ENCODE measurements at places on chromosomes 2 and 18.
A peak's percentile ranks its signal among the peaks of the same experiment; 100 is the strongest.

GRCh38 chr18:63152791-63153190, 166.8 kb downstream of the BCL2 start:
- no peak for DNase-seq

GRCh38 chr2:119487434-119488244, 36.6 kb downstream of the SCTR start:
- DNase-seq, result no peak

DNA sequence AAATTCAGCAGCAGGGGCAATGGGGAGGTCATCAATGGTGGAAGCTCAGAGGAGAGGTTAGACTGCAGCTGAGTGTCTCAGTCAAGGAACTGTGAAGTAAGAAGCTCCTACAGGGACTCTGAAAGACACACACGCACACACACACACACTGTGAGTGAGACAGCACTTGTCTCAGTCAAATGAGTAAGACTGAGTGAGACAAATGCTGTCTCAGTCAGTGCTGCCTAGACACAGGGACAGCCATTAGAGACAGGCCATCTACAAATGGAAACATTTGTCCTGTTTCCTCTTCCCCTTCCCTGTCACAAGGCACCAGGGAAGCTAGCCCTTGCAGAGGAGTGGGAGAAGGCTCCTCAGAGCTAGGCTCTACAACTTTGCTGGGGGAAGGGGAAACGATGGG, 577.4 kb upstream of the GCFC2 start:
- no peak for DNase-seq

DNA sequence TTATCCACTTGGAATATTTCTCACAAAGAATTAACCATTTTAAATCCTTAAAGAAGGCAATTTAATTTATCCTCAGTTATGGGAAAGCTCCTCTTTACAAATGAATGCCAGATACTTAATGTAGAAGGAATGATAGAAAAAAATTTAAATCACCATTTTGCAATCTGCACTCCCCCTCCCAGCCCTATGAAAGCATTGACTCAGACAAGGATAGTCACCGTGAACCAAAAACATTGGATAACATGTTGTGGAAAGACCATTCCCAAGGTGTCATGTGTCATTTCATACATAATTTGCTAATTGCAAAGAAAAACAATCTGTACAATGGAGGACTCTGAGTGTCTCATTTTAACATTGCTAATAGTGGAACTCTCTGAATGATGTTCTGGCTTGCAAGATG, 421.0 kb downstream of the TXNL1 start:
- no peak for DNase-seq

- DNase-seq, result no peak
Observed at GRCh38 chr2:10196110-10196892, 73.8 kb downstream of the RRM2 start.

DNA sequence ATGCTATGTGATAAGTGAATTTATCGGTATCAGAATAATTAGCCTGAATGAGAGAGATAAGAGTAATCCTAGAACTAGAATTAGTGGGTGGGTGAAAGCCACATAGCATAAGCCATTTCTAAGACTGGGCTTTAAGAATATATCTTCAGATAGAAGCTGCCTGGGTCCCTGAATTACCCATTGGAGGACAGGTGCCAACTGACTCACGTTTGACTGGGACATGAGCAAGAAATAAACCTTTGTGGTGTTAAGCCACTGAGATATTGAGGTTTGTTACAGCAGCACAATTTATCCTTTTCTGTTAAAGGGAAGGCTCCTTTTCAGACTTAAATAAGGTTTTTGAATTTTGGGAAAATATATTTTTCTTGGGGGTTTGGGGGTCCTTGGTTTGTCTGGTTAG, 95.9 kb downstream of the POLE4 start:
- DNase-seq, result no peak

- DNase-seq, result no peak
Observed at GRCh38 chr18:40109252-40110049, 1845.6 kb upstream of the PIK3C3 start.

GRCh38 chr2:144349674-144350073, 170.2 kb downstream of the ZEB2 start:
- DNase-seq, result no peak

DNA sequence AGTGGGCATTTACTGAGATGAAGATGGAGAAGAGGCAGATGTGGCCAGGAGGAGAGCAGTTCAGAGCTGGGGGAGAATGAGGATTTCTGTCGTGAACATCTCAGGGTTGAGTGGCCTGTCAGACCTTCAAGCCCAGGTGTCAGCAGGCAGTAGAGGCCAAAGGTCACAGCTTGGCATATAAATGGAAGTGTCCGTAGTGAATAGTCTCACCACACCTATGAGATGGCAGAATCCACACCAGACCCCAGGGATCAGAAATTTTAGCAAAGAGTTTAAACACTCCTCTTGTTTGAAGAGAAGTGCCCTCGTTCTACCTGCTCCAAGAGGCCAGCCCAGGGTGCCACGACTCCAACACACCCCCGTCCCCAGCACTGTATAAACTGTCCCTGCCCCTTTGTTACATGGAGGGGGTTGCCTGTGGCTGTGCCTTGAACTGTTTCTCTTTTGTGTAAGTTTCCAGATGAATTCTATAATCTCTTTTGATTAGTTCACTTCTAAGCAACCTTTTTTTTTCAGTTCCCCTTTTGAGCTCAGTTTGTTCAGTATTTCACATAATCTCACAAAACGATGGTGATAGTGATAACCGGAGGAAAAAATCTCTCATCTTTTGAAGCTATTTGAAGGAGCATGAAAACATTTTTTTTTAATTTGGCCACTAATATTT, 69.0 kb upstream of the TTC39C start:
- DNase-seq, result no peak

DNA sequence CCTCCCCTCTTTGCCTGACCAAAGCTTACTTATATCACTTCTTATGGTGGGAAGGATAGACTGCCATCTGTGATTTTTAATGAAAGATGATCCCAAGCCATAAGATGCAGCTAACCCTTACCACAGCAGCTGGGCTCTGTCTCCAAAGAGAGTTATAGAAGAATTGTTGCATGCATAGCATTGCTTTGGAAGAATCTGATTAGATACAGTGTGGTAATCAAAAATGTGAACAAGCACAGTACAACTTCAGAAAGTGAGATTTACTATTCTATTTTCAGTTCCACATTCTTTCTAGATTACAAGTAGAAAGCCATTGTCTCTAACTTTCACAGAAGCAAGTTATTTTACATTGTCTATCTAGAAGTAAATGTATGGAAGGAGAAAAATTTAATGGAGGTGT, 129.0 kb upstream of the ACVR2A start:
- DNase-seq, result peak; percentile 6

- no peak for DNase-seq
Observed at GRCh38 chr2:46304635-46305034, 7.4 kb downstream of the EPAS1 start.

DNA sequence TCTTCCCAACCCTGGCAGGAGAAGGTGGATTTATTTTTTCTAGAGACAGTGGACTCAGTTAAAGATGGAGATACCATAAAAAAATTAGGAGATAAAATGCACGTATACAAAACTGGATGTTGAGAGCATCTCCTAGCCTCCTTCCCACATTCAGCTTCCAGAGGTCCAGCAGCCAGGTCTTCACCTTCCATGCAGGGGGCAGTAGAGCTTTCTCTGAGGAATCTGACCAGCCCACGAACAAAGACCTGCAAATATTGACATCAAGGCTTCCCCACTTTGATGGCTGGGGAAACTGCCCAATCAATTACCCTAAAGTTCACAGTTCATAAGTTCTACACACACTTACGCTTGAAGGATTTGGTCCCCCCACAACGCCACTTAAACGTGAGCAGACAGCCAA, 24.5 kb downstream of the AQP4 start:
- no peak for DNase-seq

DNA sequence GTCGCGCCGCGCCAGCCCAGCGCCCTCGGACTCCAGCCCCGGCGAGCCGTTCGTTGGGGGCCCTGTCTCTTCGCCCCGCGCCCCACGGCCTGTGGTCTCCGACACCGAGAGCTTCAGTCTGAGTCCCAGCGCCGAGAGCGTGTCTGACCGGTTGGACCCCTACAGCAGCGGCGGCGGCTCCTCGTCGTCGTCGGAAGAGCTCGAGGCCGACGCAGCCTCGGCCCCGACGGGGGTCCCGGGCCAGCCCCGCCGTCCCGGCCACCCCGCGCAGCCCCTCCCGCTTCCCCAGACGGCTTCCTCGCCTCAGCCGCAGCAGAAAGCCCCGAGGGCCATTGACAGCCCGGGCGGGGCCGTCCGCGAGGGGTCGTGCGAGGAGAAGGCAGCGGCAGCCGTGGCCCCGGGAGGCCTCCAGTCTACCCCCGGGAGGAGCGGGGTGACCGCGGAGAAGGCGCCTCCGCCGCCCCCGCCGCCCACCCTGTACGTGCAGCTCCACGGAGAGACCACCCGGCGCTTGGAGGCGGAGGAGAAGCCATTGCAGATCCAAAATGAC, 1.4 kb downstream of the PHLPP1 start:
- no peak for DNase-seq

GRCh38 chr2:5121642-5122041, 570.5 kb upstream of the SOX11 start:
- no peak for DNase-seq

- no peak for DNase-seq
Observed at GRCh38 chr2:72841462-72842125, 15.8 kb upstream of the EXOC6B start.

- no peak for DNase-seq
Observed at GRCh38 chr2:202112041-202112440, 39.0 kb downstream of the KIAA2012 start.

DNA sequence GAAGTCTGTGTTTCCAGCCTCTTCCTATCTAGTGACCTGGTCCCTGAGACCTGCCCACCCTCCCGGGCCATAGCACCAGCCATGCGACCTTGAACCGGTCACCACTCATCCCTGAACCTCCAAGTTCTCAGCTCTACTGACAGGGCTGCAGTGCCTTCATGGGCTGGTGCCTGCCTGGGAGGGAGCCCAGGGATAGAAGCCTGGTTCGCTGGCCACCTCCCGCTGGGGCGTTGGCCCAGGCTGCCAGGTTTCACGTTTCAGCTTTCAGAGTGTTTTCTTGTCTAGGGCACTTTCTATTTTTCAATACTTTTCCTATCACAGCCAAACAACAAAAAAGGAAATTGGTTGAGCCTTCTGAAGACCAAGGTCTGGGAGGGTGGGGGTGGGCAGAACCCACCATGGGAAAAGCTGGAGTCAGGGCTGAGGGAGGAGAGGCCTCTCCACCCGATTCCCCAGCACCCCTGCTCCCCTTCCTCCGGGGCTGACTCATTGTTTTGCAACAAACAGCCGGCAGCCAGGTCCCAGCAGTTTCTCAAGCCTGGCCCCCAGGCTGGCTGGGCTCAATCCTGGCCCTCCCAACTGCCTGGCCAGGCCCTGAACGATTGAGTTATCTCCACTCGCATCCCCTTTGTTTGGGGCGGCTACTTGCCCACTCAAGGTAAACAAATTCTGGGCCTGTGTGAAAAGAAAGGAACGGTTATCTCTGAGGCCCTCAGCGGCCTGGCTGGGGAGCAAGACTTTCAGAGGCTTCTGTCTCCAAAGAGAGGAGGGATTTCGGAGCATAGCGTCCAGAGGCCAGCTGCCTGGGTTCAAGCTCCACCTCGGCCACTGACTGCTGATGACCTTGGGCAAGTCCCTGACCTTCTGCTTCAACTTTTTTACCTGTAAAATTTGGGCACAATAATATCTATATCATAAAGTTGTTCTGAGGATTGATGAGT, 47.5 kb downstream of the ZFP36L2 start:
- DNase-seq, result peak; percentile 71

GRCh38 chr2:99354070-99354469, 16.9 kb downstream of the EIF5B start:
- DNase-seq, result peak; percentile 32

DNA sequence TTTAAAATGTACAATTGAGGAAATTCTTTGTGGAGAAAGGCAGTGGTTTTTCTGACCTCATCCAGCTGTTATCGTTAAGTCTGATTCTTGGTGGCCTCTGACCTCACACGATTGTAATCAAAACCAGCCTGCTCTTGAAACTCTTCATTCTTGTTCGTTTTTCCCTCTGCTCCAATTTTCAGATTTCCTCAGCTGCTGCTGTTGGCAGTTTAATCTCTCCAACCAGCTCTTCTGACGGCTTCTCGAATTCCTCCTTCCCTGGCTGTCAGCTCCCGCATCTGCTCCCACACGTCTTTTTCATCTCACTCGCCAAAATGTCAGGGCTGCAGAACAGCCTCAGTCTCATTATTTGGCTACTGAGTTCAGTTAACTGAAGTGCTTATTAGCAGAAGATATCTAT, 136.1 kb downstream of the DCDC2C start:
- no peak for DNase-seq

DNA sequence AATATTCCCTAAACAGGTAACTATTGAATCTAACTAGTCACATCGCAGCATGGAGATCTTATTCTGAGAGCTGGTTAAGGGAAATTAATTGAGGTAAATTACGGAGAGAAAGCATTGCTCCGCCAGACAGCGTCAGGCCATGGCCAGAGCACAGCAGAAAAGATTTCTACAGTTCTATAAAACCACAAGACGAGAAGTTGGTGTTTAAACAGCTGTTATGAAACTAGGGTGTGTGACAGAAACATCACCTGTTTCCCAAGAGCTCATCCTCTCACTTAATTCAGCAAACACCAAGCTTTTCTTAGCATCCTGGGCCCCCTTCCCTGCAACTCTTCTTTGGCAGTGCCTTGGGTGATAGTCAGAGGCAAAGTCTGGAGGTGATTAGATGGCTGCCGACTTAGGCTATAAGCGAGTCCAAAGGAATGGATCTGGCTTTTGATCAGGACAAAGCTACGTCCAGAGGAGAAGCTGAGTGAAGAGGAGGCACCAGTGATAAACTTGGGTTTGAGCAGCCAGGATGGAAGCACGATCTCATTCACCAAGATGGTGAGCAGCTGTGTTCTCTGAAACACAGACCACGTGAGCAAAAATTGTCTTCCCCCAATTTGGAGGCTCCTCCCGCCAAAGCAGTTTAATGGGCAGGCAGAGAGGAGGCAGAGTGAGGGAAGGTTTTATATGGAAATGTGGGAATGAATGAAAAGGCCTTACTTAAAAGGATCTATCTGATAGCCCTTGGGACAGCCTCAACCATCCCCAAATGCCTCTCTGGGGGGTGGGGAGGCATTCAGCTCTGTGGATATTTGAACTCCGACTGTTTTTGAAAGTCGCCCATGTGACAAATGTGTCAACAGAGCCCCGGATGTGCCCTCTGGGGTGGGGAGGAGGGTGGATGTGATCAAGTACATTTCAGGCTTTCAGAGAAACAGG, 57.8 kb downstream of the PKDCC start:
- DNase-seq, result no peak

DNA sequence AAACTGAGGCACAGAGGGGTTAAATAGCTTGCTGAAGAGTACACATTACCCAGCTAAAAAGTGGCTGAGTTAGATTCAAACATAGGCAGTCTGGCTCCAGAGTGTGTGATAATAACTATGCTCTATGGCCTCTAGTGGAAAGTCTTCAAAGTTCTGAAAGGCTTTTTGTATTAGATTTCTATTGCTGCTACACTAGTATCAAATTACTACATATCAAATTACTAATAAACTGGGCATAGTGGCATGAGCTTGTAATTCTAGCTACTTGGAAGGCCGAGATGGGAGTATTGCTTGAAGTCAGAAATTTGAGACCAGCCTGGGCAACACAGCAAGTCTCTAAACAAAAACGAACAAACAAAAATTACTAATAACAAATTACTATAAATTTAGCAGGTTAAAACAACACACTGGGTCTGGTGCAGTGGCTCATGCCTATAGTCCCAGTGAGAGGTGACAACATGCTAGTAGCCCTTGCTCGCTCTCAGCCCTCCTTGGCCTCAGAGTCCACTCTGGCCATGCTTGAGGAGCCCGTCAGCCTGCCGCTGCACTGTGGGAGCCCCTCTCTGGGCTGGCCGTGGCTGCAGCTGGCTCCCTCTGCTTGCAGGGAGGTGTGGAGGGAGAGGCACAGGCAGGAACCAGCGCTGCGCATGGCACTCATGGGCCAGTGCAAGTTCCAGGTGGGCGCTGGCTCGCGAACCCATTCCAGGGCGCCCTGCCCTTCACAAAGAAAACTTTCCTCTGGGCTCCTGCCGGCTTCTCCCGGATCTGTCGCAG, 38.2 kb upstream of the TWSG1 start:
- DNase-seq, result no peak

All from fibroblast of skin of left quadriceps (primary cell).